ENCODE measurements at places on chromosomes 16 and 17.

DNA sequence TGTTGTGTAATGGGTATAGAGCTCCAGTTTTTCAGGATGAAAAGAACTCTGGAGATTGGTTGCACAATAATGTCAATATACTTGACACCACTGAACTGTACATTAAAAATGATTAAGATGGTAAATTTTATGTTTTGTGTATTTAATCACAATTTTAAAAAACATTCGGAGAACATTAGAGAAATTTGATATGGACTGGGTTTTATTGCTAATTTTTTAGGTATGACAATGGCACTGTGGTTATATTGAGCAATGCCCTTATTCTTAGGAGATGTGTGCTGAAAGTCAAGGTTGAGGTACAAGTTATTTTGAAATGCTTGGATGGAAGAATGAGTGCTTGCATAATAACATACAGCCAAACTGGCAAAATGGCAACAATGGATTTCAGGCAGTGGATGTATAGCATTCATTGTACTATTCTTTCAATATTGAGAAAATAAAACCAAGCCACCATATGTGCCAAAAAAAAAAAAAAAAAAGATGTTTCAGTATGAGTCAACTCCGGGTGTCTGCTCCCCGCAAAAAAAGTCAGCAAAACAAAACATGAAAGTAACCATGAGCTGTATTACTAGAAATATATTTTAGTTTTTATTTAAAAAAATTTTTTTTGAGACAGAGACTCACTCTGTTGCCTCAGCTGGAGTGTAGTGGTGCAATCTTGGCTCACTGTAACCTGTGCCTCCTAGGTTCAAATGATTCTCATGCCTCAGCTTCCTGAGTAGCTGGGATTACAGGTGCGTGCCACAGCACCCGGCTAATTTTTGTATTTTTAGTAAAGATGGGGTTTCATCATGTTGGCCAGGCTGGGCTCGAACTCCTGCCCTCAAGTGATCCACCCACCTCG, 19.8 kb downstream of the HOXB1 start:
- no peak for DNase-seq

DNA sequence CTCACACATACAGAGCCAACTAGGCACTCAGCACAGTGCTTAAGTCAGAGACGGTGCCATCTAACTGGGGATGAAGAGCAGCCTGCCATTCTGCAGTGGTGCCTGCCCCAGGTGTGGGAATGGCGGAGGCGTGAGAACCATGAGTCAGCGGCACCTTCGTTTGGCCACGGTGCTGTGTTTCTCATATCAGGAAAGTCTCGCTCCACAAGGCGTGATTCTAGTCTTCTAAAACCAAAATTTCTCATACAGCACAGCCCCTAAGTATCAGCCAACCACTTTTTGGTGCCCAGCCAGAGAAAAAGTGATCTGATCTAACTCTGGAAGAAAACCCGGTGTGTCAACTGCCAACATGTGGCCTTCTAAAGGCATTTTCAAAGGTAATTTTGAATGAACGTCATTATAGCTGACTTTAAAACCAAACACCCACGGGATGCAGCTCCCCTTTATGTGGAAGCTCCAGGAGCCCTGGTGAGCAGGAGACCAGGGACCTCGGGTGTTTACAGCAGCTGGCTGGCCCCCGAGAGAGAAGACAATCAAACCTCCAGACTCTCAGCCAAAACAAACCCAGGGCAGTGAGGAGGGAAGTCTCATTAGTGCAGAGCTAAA, 54.6 kb downstream of the ABCC12 start:
- DNase-seq: no peak

DNA sequence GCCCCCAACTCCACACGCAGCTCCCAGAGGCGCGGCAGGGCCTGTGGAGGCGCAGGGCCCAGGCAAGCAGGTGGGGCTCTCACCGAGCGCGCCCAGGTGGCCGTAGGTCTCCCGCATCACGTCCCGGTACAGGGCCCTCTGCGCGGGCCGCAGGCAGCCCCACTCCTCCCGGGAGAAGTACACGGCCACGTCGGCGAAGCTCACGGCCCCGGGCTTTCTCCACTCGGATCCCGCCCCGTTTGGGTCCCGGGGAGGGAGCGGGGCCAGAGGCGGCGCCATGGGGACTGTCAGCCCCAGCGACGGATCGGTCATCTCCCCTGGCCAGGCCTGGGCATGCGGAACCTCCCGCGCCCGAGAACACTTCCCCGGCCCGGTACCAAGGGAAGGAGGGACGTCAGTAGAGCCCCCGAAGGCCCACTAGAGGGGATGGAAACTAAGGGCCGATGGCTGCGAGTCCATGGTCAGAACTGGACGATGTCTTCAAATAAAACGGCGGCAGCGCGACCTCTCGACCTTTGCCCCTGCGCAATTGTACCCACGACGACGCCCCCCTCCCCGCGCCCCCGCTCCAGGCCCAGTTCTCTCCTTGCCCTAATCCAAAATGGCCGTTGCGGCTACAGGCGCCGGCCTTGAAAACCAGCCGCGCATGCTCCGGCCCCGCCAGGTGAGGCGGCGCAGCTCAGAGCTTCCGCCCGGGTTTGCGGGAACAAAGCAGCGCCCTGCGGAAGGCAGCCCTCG, at the start of gene ZNF747:
Gene ZNF747 (minus strand): TSS at position 491 of the 738 bp plus-strand sequence. CDS start 179 bp downstream, at position 312.
- peak; percentile 94 for DNase-seq

DNA sequence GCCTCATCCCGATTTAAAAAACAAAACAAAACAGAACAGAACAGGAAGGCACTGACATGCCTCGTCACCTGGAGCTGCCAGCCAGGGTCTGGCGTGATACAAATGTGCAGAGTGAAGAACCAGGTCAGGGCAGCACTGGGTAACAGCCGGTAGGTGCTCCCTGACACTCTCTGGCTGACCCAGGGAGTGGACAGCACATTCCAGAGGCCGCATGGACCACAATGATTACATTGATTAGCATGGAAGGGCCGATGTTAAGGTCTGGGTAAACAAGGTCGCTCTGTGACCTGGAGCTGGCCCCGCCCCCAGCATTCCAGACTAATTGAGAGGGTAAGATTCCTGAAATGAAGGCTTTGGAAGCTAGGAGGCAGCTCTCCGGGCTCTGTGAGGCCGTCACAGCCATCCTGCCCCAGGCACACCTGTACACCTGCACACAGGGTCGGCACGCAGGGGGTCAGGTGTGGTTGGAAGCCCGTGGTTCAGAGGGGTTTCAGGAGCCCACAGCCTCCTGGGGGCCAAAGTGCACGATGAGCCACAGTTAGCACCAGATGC, 21.4 kb downstream of the PIEZO1 start:
- no peak for DNase-seq

GRCh38 chr16:17068524-17068923, 402.2 kb downstream of the XYLT1 start:
- DNase-seq: no peak

GRCh38 chr16:8568231-8568617, 22.1 kb downstream of the TMEM114 start:
- DNase-seq: no peak

GRCh38 chr16:48421741-48422140, 36.5 kb upstream of the SIAH1 start:
- no peak for DNase-seq

- DNase-seq: no peak
Observed at GRCh38 chr17:47884905-47885730, 10.9 kb upstream of the SP2 start.

DNA sequence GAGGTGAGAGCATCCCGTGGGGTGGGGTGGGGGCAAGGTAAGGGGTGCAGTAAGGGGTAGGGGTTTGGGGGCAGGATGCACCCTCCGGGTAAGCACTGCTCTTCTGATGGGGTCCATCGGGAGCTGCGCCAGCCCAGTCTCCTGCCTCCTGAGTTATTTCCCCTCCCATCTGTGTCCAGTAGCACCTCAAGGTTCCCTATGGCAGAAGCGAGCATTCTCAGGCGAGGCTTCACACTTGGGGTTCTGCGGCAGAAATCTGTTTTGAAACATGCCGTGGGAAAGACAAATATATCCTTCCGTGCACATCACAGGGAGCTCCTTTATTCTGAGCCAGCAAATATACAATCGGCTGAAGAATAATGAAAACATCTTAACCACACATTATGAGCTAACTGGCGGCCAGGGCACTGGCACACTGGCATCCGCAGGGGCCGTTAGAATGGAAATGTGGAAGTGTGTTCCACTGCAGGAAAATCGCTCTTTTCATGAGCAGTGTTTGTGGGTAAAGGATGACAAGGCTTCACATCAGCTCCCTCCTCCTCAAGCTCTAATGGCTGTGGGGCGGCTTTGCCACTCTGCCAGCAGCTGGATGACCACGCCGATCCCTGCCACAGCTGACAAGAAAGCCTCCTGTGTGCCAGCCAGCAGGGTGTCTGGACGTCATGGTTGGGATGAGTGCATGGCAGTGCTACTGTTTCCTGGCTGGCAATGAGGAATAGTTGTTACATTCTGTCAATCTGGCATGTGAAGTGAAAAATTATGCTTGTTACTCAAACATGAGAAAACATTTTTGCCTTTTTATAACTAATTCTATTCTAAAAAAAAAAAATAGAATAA, 20.0 kb downstream of the MTHFSD start:
- DNase-seq: no peak

GRCh38 chr16:17899141-17899540, 428.4 kb upstream of the XYLT1 start:
- no peak for DNase-seq

- DNase-seq: no peak
Observed at GRCh38 chr17:13993106-13993505, 76.2 kb upstream of the COX10 start.

DNA sequence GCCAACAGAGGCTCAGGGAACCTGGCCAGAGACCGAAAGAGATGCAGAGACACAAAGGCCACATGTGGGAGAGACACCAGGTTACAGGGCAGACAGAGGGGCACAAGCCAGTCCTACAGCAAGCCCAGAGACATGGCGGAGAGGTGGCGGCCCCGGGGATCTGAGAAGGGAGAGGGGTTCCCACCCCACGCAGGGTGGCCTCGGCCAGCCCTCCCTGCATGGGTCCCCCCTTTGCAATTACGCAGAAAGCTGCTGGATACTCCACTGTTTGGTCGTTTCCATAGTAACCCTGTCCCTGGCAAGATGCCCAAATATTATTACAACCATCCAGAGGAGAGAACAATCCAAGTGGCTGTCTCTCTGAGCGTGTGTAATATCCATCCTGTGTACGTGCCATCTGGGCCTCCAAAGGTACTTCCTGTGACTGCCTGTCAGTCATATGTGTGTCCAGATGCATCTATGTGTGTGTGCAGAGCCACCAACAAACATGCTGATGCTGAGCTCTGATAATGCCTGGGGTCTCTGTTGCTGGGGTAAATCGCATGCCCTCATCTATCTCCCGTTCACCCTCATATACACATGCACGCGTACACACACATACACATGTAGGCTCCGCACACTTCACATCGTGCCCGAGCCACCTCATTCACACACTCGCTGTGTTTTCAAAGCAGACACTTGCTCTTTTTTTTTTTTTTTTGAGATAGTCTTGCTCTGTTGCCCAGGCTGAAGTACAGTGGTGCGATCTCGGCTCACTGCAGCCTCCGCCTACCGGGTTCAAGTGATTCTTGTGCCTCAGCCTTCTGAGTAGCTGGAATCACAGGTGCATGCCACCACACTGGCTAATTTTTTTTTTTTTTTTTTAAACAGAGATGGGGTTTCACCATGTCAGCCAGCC, 5.5 kb downstream of the PCGF2 start:
- DNase-seq: no peak

DNA sequence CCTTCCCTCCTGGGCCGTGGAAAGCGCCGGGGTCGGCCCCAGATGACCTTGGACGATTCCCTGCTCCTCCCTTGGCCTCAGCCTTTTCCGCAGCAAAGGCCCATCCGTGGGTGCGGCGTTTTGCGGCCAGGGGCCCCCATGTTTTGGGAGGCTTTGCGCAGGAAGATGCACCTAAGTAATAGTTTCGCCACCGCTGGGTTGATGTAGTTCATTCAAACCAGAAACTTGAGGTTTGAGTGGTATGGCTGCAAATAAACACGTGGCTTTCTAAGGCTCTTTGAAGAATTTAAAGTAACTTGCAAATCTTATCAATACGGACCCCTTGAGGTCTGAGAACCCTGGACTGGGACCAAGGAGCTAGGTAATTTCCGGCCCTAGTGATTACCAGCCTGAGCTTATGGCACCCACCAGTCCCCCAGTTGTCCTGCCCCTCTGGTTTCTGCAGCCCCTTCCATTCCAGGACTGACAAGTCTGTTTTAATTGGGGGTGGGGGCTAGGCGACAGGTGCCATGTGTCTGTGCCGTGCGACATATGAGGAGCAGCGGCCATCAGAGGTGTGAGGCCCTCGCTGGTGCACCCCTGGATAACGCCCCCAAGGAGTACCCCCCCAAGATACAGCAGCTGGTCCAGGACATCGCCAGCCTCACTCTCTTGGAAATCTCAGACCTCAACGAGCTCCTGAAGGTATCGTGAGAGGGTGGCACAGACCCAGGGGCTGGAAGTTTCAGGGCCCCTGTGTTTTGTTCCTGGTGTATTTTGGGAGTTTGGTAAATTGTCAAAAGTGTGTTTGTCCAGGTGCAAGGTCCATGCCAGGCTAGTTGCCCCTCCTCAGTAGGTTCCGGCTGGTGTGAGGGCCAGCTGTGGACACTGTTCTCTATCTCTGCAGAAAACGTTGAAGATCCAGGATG, 834 bp downstream of the MRPL12 start:
- no peak for DNase-seq

GRCh38 chr16:58110571-58111301, 18.4 kb downstream of the CFAP20 start:
- DNase-seq: no peak

- no peak for DNase-seq
Observed at GRCh38 chr17:44012391-44012790, 2.4 kb downstream of the TMEM101 start.

GRCh38 chr17:75499313-75500022, 15.9 kb downstream of the CASKIN2 start:
- no peak for DNase-seq

DNA sequence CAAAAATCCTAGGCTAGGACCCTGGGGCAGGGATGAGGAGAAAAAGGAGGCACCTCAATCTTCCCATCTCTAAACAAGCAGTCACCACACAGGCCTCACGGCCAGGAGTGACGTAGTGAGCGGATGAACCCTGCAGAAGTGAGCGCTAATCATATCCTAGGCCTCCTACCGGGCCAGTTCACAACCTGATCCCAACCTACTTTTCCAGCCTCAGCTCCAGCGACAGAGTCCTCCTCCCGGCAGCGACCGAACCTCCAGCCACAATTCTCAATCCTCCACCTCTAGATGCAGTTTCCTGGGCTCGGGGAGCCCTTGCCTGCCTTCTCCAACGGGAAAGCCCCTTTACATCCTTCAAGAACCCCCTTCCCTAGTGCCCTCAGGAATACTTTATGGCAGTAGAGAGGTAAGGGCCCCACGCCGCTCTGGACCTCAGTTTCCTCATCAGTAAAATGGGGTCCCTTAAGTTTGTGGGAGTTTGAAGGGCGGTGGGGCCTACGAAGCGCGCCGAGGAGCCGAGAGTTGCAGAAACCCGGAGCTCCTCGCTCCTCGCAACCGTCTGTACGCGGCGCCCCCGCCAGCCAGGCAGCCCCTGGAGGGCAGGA, 1.4 kb downstream of the ZNF668 start:
- peak; percentile 35 for DNase-seq

- no peak for DNase-seq
Observed at GRCh38 chr16:82846806-82847205, 220.0 kb downstream of the CDH13 start.

Measured in CD4-positive, alpha-beta T cell treated with Interleukin-1 beta for 1 hour (primary cell).